Smooth muscle cell of bladder (primary cell): ENCODE measurements at places on chromosomes 2 and 18. TPM values are rescaled to one million over a fixed set of nuclear protein-coding genes. Genes with fewer than 3 reads are reported as not detected.

The CPO gene
- total RNA-seq: 0.09 TPM in 1 of 2 replicates, not detected in the other

The DUSP2 gene
- total RNA-seq: 0.28 and 1.8 TPM in 2 replicates

The UGT1A5 gene
- not detected in 2 replicates for total RNA-seq

The CCDC102B gene
- total RNA-seq: 45.7 and 63.3 TPM in 2 replicates

The PFN4 gene
- total RNA-seq: 0.28 and 0.46 TPM in 2 replicates

The POMC gene
- total RNA-seq: 0.57 and 2.8 TPM in 2 replicates

The LMAN1 gene
- 236 and 279 TPM in 2 replicates for total RNA-seq

The AQP12A gene
- not detected in 2 replicates for total RNA-seq

The DSG4 gene
- not detected in 2 replicates for total RNA-seq

The TMEM247 gene
- not detected in 2 replicates for total RNA-seq

The IL36A gene
- not detected in 2 replicates for total RNA-seq

The TACR1 gene
- under 0.01 TPM in 2 replicates for total RNA-seq

The CFAP65 gene
- not detected in 2 replicates for total RNA-seq

The MTCL1 gene
- total RNA-seq: 20.5 and 23.5 TPM in 2 replicates

The NRP2 gene
- total RNA-seq: 65.8 and 155 TPM in 2 replicates

The CRYGD gene
- total RNA-seq: not detected in 2 replicates

The NEU2 gene
- total RNA-seq: not detected in 2 replicates

The CKAP2L gene
- 0.74 and 0.85 TPM in 2 replicates for total RNA-seq

The NDUFV2 gene
- total RNA-seq: 102 and 150 TPM in 2 replicates

The CRYGC gene
- not detected in 2 replicates for total RNA-seq

The ESPNL gene
- 2.3 and 2.4 TPM in 2 replicates for total RNA-seq

The SERPINB13 gene
- not detected in 2 replicates for total RNA-seq
